ENCODE measurements at places on chromosomes 2 and 18. TPM values are rescaled to one million over a fixed set of nuclear protein-coding genes. Genes with fewer than 3 reads are reported as not detected.

DNA sequence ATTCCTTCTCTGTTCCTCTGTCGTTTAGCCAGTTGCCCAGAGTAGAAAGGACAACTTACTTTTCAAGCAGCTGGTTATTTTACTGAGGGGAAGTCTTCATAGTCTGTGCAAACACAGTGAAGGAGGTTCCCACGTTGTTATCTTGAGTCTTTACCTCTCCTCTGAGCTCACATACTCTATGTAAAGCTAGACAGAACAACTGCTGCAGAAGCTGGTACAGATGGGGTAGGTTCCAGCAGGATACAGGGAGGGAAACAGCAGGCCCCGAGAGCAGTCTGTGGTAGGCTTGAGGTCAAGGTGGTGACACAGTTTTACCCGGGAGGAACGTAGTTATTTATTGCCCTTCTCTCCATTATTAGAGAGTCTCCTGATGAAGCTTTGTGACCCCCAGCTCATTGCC, 93.4 kb upstream of the LDLRAD4 start:
- no peaks in the 10 kb centered on the region for H3K4me1 ChIP-seq
- no peak overlapping the region for H3K27ac ChIP-seq
- H3K27me3 ChIP-seq, result no peaks in the 10 kb centered on the region
- no peak for DNase-seq

DNA sequence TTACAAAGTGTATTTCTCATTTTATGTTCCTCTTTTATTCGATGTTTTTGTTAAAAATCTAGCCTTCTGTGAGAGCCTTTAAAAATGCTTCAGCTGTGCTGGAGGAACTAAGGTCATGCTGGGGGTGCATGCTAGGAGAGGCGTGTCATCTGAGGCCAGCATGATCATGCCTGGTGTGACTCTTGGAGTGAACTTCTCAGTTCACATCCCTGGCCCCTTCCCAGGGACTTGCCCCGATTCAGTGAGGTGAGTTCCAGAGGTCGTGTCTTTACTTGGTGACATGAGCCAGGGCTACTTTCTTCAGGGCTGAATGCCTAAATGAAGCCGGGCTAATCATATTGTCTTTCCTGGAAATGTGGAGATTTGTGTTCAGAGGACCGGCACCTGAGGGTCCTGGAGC, 264.9 kb downstream of the MREG start:
- no peak overlapping the region for H3K4me3 ChIP-seq
- no peaks in the 10 kb centered on the region for H3K4me1 ChIP-seq

DNA sequence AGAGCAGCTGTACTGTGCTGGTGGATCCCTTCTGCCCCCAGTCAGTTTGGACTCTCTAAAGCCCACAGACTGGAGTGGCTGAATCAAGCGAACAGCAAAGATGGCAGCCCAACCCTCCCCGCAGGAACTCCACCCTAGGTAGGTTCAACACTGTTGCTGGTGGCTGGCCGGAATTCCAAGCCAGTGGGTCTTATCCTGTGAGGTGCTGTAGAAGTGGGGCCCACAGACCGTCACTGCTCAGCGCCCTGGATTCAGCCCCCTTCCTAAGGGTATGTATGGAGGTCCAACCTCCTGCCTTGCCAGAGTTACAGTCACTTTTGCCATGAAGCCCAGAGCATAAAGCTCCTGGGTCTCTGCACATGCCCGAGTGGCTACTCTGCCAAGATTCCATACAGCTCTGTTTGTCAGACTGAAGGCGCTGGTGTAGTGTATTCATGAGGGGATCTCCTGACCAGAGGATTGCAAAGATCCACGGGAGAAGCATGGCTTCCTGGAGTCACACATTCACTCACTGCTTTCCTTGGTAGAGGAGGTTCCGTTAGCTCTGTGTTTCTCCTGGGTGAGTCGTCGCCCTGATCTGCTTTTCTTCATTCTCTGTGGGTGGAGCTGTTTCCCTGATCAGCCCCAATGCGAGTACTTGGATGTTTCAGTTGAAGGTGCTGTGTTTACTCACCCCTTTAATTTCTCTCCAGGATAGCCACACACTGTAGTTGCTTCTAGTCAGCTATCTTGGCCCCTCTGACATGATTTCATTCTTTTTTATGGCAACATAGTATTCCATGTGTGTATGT, 293.6 kb upstream of the THUMPD2 start:
- H3K4me1 ChIP-seq, result no peaks in the 10 kb centered on the region
- no peaks in the 10 kb centered on the region for H3K36me3 ChIP-seq
- no peaks in the 10 kb centered on the region for H3K27me3 ChIP-seq
- H3K27ac ChIP-seq, result no peak overlapping the region
- no peak overlapping the region for H3K4me3 ChIP-seq
- no peak for DNase-seq

GRCh38 chr2:100980046-100980445, 22.0 kb upstream of the RPL31 start:
- H3K27ac ChIP-seq, result no peak overlapping the region
- H3K36me3 ChIP-seq, result no peaks in the 10 kb centered on the region
- DNase-seq, result no peak
- no peaks in the 10 kb centered on the region for H3K27me3 ChIP-seq
- no peak overlapping the region for H3K4me3 ChIP-seq
- H3K4me1 ChIP-seq, result peaks cover 18% of the 10 kb centered on the region

Gene VSNL1
- 0.63 TPM for total RNA-seq

DNA sequence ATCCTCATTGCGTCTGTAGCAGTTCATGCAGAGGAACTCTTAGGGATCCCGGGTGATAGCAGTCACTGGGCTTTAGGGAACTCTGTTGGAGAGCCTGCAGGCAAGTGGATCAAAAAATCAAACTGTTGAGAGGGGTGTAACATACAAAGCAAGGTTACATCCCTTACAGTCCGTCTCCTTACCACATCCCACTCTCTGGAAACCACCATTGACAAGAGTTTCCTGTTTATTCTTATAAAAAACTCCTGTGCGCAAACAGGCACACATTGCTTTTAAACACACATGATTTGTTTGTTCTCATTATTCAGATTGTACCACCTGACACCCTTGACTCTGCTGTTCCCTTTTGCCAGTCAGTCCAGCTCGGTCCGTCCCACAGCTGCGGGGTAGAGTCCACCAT, 137.7 kb downstream of the LTBP1 start:
- no peak overlapping the region for H3K4me3 ChIP-seq
- no peak overlapping the region for H3K27ac ChIP-seq
- no peaks in the 10 kb centered on the region for H3K27me3 ChIP-seq
- no peaks in the 10 kb centered on the region for H3K36me3 ChIP-seq

GRCh38 chr18:45860971-45861370, 35.5 kb downstream of the SIGLEC15 start:
- no peaks in the 10 kb centered on the region for H3K27me3 ChIP-seq
- no peak overlapping the region for H3K4me3 ChIP-seq
- no peaks in the 10 kb centered on the region for H3K4me1 ChIP-seq
- DNase-seq, result no peak
- H3K36me3 ChIP-seq, result peaks cover 15% of the 10 kb centered on the region

GRCh38 chr18:78949216-78949615, 30.4 kb upstream of the SALL3 start:
- H3K4me3 ChIP-seq, result no peak overlapping the region
- no peak for DNase-seq
- no peaks in the 10 kb centered on the region for H3K27me3 ChIP-seq
- H3K27ac ChIP-seq, result no peak overlapping the region
- no peaks in the 10 kb centered on the region for H3K36me3 ChIP-seq

GRCh38 chr2:36530178-36530982, 67.6 kb downstream of the FEZ2 start:
- DNase-seq, result no peak
- H3K4me3 ChIP-seq, result no peak overlapping the region
- H3K27me3 ChIP-seq, result no peaks in the 10 kb centered on the region
- H3K27ac ChIP-seq, result no peak overlapping the region

DNA sequence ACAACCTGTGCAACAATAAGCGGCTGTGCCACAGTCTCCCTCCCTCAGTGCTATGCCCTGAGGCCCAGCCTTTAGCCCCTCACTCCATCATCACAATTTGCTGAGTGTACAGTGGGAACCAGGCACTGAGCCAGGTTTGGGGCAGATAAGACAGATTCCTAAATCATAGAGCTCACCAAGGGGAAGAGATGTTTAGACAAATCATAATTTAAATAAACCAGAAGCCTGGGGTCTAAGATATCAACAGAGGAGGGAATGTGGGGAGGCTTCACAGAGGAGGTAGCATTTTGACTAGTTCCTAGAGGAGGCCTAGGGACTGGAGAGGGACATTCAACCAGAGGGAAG, 139.3 kb upstream of the EPAS1 start:
- no peaks in the 10 kb centered on the region for H3K4me1 ChIP-seq
- H3K4me3 ChIP-seq, result no peak overlapping the region
- no peak overlapping the region for H3K27ac ChIP-seq
- no peaks in the 10 kb centered on the region for H3K36me3 ChIP-seq
- no peak for DNase-seq

Gene ABCG8
- not detected for total RNA-seq

- no peaks in the 10 kb centered on the region for H3K36me3 ChIP-seq
- H3K27ac ChIP-seq, result no peak overlapping the region
- no peak overlapping the region for H3K4me3 ChIP-seq
- H3K4me1 ChIP-seq, result no peaks in the 10 kb centered on the region
- DNase-seq, result no peak
Measured at GRCh38 chr2:19614066-19614465, 255.6 kb upstream of the OSR1 start.

DNA sequence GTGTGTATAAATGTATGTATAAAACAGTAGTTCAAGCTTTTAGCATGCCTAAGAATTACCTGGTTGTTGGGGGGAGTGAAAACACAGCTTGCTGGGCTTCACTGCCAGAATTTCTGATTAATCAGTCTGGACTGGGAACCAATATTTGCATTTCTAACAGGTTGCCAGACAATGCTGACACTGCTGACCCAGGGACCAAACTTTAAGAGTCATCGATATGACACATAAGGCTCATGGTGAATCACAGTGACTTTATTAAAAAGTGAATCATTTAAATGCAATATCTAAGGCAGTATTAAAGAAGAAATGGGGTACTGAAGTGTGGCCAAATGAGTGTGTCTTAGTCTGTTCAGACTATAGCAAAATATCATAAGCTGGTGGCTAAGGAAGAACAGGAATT, 195.9 kb upstream of the DTNA start:
- no peaks in the 10 kb centered on the region for H3K4me1 ChIP-seq
- no peaks in the 10 kb centered on the region for H3K27me3 ChIP-seq
- no peak overlapping the region for H3K4me3 ChIP-seq
- DNase-seq, result no peak
- no peak overlapping the region for H3K27ac ChIP-seq

DNA sequence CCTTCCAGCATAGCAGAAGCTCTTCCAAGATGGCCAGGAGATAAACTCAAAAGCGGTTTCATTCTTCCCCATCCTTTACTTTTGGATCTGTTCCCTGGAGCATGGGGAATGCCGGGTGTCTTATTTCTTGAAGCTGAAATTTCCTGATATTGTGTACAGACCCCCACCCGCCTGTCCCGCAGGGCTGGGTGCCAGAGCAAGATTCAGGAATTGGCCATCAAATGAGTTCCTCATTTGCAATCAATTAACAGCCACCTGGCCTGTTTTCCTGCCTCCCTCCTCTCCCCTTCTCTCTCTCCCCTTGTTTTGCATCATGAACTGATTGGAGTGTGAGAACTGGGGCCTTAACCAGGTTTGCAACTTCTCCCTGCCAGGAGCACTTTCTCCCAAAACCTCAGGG, 202.1 kb downstream of the SH3RF3 start:
- no peaks in the 10 kb centered on the region for H3K36me3 ChIP-seq
- no peaks in the 10 kb centered on the region for H3K27me3 ChIP-seq
- no peak overlapping the region for H3K27ac ChIP-seq
- H3K4me3 ChIP-seq, result no peak overlapping the region
- no peaks in the 10 kb centered on the region for H3K4me1 ChIP-seq
- DNase-seq, result no peak

Gene LRRTM1
- 2.1 TPM for total RNA-seq

DNA sequence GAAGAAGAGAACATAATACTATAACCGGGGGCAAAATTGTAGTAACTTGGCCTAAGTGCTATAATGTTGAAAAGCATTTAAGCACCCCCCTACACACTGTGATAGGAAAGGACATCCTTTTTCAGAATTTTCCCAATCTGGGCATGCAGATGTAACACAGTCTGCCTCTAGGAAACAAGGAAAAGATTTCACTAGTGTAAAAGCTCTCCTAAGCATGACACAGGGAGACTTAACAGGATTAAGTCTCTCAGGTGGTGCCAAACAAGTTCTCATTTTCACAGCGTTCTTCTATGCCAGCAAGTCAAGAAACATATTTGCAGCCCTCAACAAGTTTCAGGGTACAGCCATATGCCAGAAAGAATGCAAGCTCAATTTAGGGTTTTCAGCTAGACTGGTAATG, 53.0 kb downstream of the NCKAP5 start:
- no peak overlapping the region for H3K27ac ChIP-seq
- no peak overlapping the region for H3K4me3 ChIP-seq
- no peaks in the 10 kb centered on the region for H3K27me3 ChIP-seq
- H3K4me1 ChIP-seq, result no peaks in the 10 kb centered on the region
- no peak for DNase-seq

Gene ERMN
- total RNA-seq, result 1.1 TPM

- H3K27ac ChIP-seq, result peak overlapping the region; percentile 85
- no peaks in the 10 kb centered on the region for H3K27me3 ChIP-seq
- no peak for DNase-seq
- no peaks in the 10 kb centered on the region for H3K36me3 ChIP-seq
- H3K4me3 ChIP-seq, result no peak overlapping the region
- peaks cover 60% of the 10 kb centered on the region for H3K4me1 ChIP-seq
Measured at GRCh38 chr2:231671270-231672050, 36.9 kb upstream of the PTMA start.

GRCh38 chr18:78494204-78495085, 485.2 kb upstream of the SALL3 start:
- no peak overlapping the region for H3K4me3 ChIP-seq
- DNase-seq, result no peak
- no peaks in the 10 kb centered on the region for H3K4me1 ChIP-seq
- no peaks in the 10 kb centered on the region for H3K27me3 ChIP-seq
- H3K36me3 ChIP-seq, result no peaks in the 10 kb centered on the region
- peak overlapping the region; percentile 56 for H3K27ac ChIP-seq

Gene ROCK2
- 60.1 TPM for total RNA-seq

Gene OTOF
- total RNA-seq, result 0.30 TPM

DNA sequence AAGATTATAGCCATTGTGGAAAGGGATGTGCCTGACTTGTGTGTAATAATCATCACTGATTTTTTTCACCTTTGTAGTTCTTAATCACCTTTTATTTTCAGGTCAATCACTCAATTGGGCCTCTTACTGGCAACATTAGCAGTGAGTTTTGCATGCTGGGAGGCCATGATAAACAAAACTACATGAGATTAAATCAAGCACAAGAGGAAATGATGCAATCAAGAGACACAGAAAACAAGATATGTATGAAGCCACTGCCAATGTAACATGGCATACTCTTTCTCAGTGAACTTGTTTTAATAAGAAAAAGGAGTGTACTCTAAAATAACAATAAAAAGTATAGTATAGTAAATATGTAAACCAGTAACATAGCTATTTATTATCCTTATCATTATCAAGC, 69.9 kb upstream of the FSIP2 start:
- no peaks in the 10 kb centered on the region for H3K27me3 ChIP-seq
- no peak overlapping the region for H3K4me3 ChIP-seq
- no peak overlapping the region for H3K27ac ChIP-seq
- no peaks in the 10 kb centered on the region for H3K36me3 ChIP-seq

- no peak overlapping the region for H3K27ac ChIP-seq
- H3K4me1 ChIP-seq, result no peaks in the 10 kb centered on the region
- no peak for DNase-seq
- no peak overlapping the region for H3K4me3 ChIP-seq
- H3K27me3 ChIP-seq, result no peaks in the 10 kb centered on the region
Measured at GRCh38 chr2:222535477-222535876, 111.1 kb downstream of the SGPP2 start.

Gene APLF
- 10.8 TPM for total RNA-seq

All from tibial nerve (tissue), 4 donors.